Small intestine (tissue), 16 donors: ENCODE measurements at places on chromosomes 5 and 9.
A peak's percentile ranks its signal among the peaks of the same experiment; 100 is the strongest.

DNA sequence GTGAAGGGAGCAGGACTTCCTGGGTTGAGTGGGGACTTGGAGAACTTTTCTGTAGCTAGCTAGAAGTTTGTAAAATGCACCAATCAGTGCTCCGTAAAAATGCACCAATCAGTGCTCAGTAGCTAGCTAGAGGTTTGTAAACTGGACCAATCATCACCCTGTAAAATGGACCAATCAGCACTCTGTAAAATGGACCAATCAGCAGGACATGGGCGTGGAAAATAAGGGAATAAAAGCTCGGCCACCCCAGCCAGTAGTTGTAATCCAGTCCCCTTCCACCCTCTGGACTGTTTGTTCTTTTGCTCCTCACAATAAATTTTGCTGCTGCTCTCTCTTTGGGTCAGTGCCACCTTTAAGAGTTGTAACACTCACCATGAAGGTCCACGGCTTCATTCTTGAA is 29.5 kb downstream of the SPATA31C2 start:
- no peak for DNase-seq

DNA sequence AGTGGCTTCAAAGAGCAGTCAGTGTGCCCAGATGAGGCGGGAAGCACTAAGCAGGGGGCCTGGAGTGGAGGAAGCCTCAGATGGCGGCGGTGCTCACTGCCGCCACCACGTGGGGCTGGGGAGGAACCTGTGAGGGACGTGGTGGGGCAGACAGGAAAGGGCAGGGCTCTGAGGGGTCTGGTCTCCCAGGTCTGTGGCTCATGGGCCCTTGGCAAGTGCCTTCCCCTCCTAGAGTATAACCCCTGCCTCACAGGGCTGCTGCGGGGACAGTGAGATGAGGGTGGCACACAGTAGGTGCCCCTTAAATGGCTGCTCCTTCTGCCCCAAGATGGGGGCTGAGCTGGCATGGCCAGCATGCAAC is 26.6 kb downstream of the NR5A1 start:
- peak; percentile 21 for DNase-seq

DNA sequence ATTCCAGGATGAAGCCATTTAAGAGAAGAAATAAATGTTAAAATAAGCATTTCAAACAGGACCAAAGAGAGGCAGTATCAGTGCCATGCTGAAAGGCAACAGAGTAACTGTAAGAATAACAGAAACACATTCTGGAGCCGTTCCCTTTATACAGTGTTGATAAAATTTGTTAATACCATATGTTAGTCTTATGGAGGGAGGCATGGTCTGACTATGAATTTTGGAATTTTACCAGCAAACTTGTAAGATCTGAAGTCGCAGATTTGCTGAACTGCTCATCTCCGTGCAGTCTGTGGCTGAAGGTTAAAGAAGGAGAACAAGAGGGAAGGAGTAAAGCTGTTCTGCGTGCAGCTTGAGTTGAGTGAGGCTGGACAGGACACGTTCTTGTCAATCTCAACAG is 508.4 kb downstream of the NFIB start:
- DNase-seq, result no peak

DNA sequence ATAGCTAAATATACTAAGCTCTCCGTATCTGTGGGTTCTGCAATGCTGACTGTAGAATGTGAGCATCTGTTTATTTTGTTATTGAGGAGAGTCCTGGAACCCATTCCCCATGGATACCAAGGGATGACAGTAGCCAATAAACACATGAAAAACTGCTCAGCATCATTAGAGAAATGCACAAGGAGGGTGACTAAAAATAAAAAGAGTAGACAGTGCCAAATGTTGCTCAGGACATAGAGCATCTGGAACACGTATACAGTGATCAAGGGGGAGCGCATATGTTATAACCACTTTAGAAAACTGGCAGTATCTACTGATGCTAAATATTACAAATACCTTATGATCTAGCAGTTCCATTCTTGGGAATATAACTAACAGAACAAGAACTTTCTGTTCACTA is 31.0 kb downstream of the MARCHF6 start:
- no peak for DNase-seq

DNA sequence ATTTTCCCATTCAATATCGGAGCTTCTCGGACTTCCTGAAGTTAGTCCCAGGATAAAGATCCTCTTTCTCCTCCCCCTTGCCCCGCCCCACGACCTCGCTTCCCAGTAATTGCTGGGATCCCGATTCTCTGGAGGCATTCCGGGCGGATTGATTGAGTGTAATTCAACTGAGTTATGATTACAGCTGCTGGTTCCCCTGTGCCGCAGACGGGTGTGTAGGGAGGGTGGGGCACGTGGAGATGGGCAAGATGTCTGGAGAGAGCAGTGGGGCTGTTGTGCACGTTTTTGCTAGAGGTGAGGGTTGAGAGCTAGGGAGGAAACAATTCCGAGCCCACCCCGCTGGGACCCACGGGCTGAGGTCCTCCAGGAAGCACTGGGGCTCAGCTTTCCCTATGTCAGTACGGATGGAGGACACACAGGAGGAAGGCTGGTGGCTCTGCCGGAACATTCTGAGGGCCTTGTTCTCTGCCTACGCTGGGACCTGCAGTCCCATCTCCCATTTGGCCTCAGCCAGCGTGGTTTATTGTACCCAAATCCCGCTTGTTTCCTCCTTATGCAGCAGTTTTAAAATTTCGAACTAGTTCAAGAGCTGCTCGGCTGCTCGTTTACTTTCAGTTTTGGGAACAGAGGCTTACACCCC is 2.4 kb upstream of the DMRT2 start:
- DNase-seq, result no peak

- no peak for DNase-seq
Observed at GRCh38 chr9:117987945-117988344, 283.7 kb downstream of the TLR4 start.

DNA sequence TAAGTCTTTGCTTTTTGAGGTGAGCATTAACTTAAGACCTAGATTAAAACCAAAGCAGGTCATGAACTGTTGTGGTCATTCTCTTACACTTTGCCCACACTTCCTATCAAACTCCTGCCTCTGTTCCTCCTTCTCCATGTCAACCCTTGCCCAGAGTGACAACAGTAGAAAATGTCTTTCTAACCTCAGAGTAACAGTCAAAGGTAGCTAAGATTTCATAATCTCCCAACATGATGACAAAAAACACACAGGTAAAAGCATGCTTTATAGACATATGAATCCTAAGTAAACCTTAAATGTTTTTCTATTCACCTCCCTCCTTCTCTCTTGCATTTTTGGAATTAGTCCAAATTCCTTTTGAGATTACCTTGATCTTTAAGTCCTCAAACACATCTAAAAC is 422.3 kb downstream of the SPATA31D1 start:
- no peak for DNase-seq

- no peak for DNase-seq
Observed at GRCh38 chr9:77903666-77904285, 127.8 kb downstream of the GNAQ start.

GRCh38 chr9:116569111-116569510 is 118.0 kb upstream of the TRIM32 start:
- peak; percentile 31 for DNase-seq

GRCh38 chr9:96557921-96558320 is 61.7 kb downstream of the CDC14B start:
- DNase-seq, result no peak

GRCh38 chr9:135379540-135380267 is 99.9 kb upstream of the PPP1R26 start:
- no peak for DNase-seq

DNA sequence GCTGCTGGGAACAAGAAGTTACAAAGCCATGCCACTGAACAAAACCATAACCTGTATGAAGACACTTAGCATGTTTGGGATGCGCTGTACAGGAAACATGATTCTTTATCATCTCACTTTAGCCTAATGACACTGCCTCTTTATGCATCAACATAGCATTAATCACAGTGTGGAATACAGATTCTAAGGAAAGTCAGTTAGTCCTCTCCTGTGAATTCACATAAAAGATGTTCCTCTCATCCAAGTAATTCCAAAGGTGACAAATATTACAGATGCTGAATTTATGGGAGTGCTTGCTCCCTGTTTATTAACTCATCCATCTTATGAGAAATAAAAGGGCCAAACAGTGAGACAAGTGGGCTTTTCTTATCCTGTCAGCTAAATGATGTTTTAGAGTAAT is 1677.7 kb downstream of the EFNA5 start:
- no peak for DNase-seq

DNA sequence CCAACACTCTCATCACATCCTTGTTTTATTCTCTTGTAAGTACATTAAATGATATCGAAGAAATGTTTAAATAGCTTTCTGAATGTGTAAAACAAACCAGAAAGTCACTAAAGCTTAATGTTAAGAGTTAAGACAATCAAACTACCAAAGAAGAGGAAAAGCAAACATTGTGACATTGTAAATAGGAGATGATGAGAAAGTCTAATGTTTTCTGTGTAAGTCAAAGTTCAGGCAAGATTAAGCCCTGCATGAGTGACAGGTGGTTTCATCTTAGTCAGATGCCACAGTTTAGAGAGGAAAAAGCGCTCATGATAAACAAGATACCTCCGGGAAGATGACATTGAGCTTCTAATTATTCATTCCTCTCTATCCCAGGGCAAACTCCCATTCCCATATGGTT is 50.9 kb upstream of the PHYKPL start:
- DNase-seq, result no peak
